IMR-90 (cell line): ENCODE measurements at places on chromosomes 2 and 18. TPM values are rescaled to one million over a fixed set of nuclear protein-coding genes. Genes with fewer than 3 reads are reported as not detected.

- peak; percentile 11 for DNase-seq
Measured at GRCh38 chr2:174522553-174522952, 35.7 kb upstream of the GPR155 start.

IL1F10 gene
- not detected in 2 replicates for total RNA-seq

- peak; percentile 33 for DNase-seq
Measured at GRCh38 chr2:236026841-236027240, 141.3 kb downstream of the GBX2 start.

DNA sequence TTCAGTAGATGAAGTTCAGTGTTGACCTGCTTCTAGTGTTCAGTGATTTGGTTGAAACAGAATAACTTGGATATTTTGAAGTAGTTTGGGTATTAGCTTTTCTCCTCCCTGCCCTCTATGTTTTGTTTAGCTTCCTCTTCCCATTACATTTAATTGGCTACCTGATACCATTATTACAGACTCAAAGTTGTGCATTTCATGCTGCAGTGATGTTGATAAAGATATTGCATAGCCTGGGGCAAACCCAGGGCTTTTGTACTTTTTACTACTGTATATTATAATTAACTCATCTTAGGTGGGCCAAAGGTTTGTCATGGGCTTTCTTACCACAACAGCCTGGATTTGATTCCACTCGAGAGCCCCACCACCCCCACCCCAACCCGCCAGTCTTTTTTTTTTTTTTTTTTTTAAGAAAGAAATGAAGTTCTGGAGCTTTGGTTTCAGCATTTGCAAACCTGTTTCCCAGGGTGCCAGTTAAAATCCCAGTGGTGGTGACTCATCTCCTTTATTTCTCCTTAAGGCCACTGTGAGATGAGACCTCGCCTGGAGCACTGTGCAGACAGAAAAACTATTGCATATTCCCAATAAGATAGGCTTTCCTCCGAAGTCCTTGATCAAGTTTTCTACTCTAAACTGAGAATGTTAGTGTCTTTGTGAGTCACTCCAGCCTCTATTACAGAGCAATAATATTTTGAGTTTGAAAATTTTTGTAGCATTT lies 393.7 kb upstream of the FANCL start:
- DNase-seq = no peak

- DNase-seq = no peak
Measured at GRCh38 chr2:239313776-239314175, 87.0 kb downstream of the HDAC4 start.

DNA sequence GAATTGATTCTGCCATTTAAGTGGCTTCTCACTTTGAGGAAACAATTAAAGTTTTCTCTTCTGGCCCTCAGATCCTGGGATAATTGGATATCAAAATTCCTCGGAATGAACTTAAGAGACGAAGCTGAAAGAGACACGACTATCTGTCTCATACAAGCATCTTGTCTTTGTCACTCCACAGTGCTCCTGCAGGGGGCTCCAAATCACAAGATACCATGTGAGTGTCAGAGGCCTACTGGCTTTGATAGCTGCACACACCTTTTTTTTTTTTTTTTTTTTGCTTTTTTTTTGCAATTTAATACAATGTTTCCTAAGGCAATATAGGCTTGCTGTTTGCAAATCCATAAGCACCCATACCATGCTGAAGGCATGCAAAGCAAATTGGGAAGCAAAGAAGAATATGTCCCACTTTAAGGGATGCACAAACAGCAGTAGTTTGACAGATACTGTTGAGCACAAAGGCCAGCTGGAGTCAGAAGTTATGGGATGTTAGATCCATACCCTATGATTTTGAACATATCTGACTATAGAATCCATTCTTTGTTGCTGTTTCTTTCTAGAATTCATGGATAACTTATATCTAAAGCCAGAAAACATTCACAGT lies 109.0 kb upstream of the CBLN2 start:
- DNase-seq = no peak

GRCh38 chr2:62224976-62225375 lies 29.1 kb downstream of the B3GNT2 start:
- no peak for DNase-seq

RGPD4 gene
- not detected in 2 replicates for total RNA-seq

PID1 gene
- total RNA-seq = 0.83 and 0.90 TPM in 2 replicates

BOLL gene
- total RNA-seq = not detected in 2 replicates

GRCh38 chr2:129160879-129161278 lies 818.6 kb upstream of the RAB6C start:
- DNase-seq = no peak

DNA sequence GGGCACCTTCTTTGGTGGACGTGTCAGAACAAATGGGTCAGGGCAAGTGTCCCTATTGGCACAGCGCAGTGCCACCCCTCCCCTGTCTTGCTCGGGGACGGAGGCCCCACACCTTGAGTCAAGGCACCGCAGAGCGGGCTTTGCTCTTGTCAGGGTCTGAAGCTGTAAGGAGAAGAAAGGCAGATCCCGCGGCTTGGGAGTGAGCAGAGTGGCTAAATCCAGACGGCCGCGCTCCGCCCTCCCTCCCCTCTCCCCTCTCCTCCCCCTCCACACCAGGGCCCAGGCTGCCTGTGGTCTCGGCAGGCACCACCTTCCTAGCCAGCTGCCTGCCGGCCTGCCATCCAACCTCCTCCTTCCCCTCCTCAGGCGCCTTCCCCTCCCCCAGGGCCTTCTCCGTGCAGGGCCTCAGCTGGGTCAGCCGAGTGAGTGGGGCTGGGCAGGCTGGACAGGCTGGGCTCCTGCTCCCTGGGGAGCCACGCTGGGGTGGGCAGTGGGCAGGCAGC lies 25.8 kb downstream of the SPEG start:
- DNase-seq = peak; percentile 85
